ENCODE measurements at places on chromosomes 1 and 21.

GRCh38 chr1:221381910-221382623 is 359.8 kb downstream of the DUSP10 start:
- no peak for DNase-seq

GRCh38 chr21:44401386-44402160 is 48.2 kb downstream of the TRPM2 start:
- DNase-seq, result no peak

DNA sequence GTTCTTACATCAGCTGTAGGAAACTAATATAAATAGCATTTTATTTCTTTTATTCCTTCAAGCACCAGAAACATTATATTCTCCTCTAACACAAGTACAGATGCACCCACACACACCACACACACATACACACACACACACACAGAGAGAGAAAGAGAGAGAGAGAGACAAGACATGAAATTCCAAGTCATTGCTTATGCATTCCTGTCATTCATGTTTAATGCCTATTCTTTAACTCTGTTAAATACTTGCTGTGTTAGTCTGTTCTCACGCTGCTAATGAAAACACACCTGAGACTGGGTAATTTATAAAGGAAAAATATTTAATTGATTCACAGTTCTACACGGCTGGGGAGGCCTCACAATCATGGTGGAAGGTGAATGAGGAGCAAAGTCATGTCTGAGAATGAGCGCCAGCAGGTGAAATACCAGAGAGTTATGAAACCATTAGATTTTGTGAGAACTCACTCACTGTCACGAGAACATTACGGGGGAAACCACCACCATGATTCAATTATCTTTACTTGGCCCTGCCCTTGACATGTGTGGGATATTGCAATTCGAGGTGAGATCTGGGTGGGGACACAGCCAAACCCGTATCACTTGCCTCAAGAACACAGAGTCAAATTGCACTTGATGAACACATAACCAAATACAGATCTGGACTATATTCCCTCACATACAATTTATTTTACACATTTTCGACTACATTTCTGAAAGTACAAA is 1058.1 kb upstream of the TMPRSS15 start:
- no peak for DNase-seq

DNA sequence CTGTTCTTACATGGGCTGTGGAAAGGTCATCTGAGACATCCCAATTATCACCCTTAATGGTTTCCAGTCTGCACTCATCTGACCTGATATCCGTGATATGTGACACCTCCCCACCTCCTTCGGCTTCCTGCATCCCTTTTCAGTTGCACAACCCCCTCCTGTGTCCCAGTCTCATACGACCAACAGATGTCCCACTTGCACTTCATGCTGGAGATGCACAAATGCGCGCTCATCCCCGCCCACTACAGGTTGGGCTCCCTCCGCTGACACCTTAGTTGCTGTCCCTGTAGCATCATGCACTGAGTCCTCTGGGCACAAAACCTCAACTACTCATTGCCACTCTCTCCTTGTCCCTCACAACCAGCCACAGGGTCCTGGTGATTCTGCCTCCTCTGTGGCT is 94.4 kb downstream of the MIS18A start:
- no peak for DNase-seq

DNA sequence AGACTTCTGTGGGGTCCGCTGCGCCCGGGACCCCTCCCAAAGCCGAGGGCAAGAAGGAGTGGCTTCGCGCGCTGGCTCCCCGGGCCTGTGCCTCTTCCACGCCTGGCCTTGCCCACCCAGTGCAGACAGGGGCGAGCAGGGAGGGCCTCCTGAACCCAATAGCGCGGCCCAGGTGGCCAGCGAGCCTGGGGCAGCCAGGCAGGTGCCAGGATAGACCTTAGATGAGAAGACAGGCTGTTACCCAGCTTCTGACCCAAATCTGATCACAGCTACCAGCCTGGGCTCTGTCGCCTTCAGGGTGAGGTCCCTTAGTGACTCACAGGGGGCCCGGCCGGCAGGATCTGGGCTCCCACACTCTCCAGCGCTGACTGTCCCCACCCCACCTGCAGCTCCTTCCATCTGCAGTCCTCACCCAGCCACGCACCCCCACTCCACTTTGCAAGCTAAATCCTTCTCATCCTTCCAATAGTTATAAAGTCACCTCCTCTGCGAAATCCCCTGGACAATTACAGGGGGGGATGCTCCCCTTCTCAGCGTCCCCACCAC is 9.6 kb downstream of the CLEC20A start:
- no peak for DNase-seq

DNA sequence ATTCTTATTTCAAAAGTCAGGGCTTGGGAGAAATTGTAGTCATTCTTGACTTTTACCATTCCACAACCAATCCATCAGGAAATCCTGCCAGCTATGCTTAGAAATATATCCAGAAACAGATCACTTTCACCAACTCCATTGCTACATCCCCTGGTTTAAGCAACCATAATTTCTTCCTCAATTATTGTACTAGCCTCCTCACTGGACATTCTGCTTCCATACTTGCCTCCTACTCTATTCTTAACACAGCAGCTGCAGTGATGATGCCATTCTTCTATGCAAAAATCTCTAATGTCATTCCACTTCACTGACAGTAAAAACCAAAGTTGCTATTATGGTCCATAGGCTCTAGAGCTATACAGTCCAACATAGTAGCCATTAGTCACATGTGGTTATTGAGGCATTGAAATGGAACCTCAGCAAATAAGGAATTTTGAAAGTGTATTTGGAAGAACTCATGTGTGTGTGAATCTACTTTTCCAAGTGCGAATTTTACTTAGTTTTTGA is 110.7 kb upstream of the KIAA0040 start:
- no peak for DNase-seq

- DNase-seq, result no peak
These were observed 1.5 kb downstream of the C1QA start for GRCh38 chr1:22637907-22638445.

GRCh38 chr1:101069158-101069557 is 43.6 kb upstream of the DPH5 start:
- DNase-seq, result no peak

GRCh38 chr1:17183388-17184160 is 21.4 kb upstream of the PADI1 start:
- DNase-seq, result no peak

DNA sequence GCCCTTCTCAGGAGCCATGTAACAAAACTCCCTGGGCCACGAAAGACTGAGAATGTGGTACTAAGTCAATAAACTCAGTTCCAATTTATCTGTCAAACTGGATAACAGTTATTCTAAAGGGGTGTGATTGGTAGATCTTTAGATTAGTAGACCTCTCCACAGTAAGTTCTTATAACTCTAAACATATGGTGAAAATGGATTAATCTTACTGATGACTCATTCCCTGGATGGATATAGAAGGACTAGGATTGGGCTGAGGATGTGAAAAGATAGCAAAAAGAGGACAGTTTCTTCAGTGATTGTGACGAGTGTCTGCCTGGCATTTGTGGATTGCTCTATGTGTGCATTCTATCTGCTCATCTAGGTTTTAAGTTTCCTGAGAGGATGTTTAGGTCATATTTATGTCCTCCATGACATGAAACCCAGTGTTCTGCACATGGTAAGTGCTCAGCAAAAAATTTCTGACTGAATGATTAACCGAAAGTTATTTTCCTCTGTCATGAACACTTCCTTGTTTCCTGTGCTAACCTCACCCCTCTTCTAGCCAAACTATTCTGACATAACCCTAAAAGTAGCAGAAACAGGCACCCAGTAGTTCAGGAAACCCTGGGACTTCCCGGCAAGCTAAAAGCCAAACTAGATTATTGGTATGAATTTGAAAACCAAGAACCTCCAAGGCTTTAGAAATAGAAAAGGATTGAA is 397.5 kb upstream of the PLXNA2 start:
- DNase-seq, result no peak

DNA sequence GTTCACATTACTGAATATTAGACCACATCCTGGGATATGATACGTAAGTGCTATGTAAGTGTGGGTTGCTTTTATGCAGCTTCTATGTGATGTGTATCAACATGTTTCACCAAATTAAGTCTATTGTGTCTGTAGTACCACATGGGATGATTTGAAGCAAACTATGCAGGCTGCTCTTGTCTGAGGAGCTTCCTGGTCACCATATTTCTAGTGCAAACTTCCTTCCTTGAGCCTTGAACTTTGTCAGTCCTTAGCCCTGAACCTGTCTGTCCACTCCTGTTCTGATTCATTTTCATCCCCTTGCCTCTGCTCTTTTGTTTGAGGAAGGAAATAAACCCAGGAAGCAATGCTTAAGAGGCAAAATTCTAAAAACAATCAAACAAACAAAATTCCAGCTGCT is 117.5 kb upstream of the VANGL1 start:
- DNase-seq, result no peak

- no peak for DNase-seq
These were observed 16.7 kb downstream of the FRRS1 start for GRCh38 chr1:99749504-99750347.

GRCh38 chr1:220827445-220828178 is 40.9 kb downstream of the MTARC1 start:
- DNase-seq, result no peak

- DNase-seq, result no peak
These were observed 260.2 kb upstream of the RUNX1 start for GRCh38 chr21:35309316-35309715.

GRCh38 chr1:42463921-42464320 is 835 bp downstream of the CCDC30 start:
- DNase-seq, result no peak

DNA sequence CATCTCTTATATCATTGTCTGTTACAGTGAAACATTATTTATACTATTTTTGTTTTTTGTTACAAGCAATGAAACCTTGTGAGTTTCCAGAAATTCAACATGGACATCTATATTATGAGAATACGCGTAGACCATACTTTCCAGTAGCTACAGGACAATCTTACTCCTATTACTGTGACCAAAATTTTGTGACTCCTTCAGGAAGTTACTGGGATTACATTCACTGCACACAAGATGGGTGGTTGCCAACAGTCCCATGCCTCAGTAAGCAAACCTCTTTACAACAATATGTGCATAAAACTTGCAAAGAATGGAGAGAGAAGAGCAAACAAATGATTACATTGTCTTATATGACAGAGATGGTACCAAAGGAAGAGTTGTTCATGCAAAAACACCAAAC is 22.4 kb downstream of the CFHR4 start:
- DNase-seq, result no peak

- DNase-seq, result no peak
These were observed 3.4 kb downstream of the EPHA10 start for GRCh38 chr1:37761416-37762095.

GRCh38 chr1:24202987-24203386 is 15.9 kb upstream of the IFNLR1 start:
- DNase-seq, result no peak

- no peak for DNase-seq
These were observed 8.9 kb downstream of the NIBAN1 start for GRCh38 chr1:184965439-184965838.

DNA sequence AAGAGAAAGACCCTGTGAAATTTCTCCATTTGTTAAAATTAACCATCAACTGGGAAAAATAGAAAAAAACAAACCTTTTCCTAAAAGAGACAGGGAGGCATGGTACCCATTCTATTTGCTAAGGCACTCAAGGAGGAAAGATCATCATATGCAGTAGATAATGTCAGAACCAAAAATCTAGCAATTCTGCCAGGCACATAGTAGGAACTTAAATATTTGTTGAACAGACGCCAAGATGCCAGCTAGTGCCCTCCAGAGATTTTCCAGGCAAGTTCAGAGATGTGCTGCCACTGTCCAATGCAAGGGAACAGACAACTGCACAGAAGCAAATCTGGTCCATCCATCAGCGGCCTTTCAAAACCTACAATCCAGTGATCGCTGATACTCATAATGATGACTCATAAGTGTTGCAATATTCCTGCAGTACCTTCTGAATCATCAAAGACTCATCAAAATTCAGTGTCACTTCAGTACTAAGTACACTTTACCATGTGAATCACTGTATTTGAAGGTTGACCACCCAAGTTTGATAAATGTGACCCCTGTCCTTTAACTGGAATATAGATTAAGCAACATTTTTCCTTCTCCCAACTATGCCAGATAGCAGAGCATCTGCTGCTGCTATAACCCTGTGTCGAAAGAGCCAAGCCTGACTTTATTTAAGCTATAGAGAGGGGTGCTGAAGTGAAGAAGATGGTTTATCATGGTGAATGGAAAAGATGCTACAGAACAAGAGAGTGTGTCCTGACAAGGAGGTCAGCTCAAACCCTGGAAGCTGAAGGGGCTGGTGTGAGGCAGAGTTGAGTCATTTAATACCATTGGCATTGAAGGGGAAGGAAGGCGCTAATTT is 99.1 kb downstream of the MT1HL1 start:
- DNase-seq, result no peak

DNA sequence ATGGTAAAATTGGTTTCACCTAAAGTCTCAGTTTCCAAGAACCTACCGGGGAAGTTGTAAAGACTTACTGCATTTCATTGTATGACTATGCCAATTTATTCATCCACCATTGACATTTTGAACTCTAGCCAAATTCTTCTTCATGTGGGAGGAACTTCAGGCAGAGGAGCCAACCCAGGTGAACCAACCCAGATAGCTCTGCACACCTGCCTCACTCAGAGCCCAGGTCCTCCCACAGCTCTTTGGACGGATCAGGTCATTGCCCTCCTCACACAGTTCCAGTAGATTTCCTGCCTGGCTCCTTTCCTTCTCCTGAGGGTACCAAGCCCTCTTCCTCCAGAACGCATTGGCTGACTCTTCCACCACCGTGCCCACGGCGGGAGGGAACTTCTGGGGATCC is 121.7 kb downstream of the DTL start:
- DNase-seq, result no peak

DNA sequence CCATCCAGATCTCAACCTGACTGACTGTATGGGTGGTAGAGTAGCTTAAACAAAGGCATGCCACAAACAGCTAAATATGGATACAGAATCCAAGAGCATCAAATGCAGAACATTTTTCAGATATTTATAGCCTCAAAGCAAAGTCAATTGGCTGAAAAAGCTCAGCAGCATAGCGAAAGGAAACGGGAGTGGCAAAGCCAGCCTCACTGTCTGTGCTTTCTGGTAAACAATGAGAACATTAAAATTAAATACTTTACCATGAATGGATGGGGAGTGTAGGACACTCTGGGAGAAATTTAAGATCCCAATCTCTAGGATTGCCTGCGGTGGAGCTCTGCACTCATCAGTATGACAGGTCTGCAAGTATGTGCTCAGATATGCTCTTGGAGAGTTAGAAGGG is 4.4 kb downstream of the RASAL2 start:
- DNase-seq, result no peak

DNA sequence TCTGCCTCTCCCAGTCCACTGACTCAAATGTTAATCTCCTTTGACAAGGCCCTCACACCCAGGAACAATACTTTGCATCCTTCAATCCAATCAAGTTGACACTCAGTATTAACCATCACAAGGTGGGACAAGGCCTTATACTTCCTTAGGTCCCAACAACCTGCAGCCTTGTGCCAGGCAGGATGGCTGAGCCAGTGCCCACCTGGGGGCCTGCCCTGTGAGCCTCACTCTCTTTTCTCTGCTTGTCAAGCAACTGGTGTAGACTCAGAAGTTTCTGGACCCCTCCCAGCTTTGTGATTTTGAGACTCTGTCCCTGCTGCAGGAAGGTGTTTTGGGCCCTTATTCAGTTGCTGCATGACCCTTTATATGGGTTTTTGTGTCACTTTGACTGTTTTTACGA is 310.0 kb upstream of the C1orf174 start:
- no peak for DNase-seq
